Peyer's patch (tissue), 4 donors: ENCODE measurements at places on chromosomes 7 and 10.

DNA sequence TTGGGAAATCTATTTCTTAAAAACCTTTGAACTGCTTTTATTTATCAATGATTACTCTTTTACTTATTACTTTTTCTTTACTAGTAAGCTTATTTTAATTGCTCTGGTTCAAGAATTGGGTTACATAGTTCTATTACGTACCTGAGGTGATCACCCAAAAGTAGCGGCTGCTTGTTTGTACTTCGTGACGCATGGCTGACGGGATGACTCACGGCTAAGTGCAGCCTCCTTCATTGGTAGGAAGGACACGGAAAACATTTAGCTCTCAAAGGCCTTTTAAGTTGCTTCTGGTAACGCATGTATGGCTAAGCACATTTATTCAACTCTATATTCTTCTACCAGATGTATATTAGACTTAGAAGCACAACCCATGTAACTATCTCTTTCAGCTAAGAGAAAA lies 285.8 kb upstream of the SP4 start:
- DNase-seq: no peak

DNA sequence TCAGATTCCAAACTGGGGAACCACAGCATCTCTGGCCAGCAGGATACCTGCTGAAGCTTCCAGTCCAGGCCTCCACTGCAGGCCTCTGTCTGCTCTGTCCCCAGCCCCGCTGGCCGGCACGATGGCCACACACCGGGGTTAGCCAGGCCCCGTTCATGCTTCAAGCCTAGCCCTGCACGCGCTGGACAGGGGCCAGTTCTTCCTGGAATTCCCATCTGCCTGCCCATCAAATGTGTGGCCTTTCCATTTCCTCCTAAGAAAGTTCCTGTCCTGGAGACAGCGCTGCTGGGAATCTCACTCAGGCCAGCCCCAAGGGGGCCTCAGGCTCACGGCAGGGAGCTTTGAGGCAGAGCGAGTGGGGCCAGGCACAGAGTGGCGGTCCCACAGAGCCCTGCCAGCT lies 18.0 kb downstream of the SH2B2 start:
- DNase-seq: no peak

GRCh38 chr7:130361681-130362080 lies 17.1 kb downstream of the CPA5 start:
- no peak for DNase-seq

- DNase-seq: no peak
Measured at GRCh38 chr10:116136261-116136660, 136.7 kb downstream of the GFRA1 start.

- DNase-seq: no peak
Measured at GRCh38 chr10:97647556-97647955, 7.1 kb downstream of the PI4K2A start.

GRCh38 chr7:157472311-157473050 lies 135.7 kb downstream of the DNAJB6 start:
- no peak for DNase-seq

GRCh38 chr7:41039386-41039953 lies 663.4 kb downstream of the INHBA start:
- DNase-seq: no peak
